HS-5 (cell line): ENCODE measurements at places on chromosomes 13 and 19.

DNA sequence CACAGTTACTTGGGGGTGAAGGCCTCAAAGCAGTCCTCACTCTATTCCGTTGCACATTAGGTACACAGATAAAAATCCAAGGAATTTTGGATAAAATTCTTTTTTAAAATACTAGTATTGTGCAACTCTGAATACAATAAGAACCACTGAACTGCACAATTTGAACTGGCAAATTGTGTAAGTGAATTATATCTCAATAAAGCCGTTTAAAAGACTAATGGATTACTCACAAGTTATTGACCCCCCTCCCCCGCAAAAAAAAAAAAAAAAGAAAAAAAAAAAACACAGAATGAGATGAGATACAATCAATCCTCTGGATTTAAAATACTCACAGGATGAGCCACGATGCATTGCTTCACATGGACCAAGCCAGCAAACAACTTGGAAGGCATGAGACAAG lies 86.4 kb downstream of the CRYL1 start:
- DNase-seq: no peak

DNA sequence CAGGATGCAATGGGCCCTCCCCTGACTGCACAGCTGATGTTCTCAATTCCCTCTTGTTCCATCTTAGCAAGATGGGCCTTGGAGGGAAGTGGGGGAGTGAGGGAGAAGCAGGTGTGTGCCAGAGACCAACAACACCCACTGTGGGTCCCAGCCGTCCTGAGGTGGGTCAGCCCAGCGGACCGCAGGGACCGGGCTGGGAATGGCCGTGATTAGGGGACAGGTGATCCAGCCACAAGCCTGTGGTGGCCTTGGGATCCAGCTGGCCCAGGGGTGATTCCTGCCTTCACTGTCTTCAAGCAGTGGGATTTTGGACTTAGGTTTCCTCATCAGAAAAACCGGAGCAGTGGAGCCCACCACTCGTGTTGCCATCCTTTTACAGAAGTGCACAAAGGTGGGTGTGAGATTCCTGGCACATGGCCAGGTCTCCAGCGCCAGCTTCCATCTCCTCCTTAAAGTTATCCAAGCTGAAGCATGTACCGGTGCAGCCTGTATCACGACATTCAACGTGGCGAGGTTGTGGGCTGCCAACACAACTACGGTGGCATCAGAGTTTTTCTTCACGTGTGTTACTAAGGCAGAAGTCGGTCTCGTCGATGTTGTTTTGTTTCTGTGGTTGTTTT lies 9.0 kb upstream of the ATP11A start:
- no peak for DNase-seq

DNA sequence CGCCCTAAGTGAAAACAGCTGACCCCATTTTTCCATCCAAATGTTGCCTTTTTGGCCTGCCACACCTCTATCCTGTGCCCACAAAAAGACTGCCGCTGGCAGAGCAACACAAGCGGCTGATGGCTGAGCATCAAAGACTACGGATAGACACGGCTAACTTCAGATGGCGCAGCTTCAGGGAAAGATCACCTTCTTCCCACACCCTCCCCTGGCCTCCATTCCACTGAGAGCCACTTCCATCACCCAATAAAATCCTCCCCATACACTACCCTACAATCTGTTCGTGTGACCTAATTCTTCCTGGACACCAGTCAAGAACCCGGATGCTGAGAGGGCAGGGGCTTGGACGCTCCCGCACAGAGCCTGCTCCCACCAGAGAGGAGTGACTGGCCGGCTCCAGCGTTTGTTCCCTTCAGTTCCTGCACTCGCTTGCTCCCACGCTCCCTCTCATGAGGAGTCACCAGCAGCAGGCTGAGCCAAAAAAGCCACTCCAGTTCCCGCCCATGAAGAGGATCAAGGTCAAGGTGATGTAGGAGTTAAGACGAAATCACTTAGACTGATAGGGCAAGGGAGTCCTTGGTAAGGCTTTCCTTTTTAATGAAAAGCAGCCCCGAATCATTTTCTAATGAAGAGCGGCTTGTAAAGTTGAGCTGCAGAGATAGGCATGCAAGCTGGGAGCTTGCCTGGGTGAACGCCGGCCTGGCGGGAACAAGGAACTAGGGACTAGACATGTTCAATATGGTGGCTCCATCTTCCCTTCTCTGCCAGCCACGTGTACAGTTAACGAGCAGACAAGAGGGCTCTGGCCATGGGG lies 35.7 kb downstream of the TSKS start:
- no peak for DNase-seq

DNA sequence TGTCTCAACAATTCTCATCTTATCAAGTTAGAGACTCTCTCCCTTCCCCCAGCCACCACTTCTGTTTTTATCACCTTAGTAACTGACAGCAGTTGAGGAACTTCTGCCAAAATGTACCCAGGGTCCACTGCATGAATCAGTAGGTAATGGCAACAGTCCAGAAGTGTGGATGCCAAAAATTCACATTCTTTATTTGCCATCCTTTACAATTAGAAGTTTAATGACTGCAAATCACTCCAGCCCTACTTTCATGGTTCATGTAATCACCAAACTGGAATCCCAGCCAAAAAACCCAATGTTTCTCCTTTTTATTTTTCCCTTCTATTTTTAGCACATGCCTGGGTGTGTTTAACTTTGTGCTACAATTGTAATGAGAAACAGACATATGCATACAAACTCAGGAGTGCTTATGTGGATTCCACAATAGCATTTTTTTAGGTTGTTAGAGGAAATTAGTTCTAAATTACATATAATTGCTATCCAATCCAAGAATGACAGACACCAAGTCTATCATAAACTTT lies 243.5 kb downstream of the RGCC start:
- peak; percentile 14 for DNase-seq

DNA sequence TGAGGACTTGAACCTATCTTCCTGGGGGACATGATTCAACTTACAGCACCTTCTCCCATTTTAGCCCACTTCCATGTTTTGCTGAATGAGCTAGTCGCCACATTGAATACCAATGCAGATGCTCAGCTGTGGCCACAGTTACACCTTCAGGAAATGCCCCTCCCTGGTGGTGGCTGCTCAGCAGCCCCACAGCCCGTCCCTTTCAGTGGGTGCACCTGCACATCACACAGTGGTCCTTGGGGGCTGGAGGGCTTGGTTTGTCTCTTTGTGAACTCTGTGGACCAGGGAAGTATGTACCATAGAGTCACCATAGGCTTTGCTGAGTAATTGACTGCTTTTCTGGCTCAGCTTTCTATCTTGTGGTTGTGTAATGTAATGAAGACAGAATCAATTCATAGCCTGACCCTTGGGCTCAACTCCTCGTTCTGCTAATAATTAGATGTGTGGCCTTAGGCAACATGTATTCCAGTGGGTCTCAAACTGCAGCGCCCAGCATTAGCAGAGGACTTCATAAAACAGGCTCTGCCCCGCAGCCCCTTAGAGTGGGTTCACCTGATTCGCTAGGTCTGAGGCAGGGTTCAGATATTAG lies 48.1 kb upstream of the FARP1 start:
- no peak for DNase-seq

DNA sequence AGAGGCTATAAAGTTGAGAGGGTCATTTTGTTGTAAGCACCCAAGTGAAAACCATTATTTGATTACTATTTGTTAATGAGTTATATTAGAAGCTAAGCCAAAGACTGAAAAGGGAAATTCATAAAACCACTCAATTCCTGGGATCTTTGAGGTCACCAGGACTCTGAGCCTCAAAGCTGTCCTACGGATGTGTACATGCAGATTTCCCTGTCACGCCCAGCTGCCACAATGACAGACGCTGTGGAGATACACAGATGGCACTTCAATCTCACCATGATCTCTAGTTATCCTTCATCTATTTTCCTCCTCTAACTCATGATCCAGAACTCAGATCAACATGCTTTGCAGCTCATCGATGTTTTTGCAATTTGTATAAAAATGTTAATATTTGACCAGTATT lies 403.5 kb upstream of the MIR17HG start:
- no peak for DNase-seq

DNA sequence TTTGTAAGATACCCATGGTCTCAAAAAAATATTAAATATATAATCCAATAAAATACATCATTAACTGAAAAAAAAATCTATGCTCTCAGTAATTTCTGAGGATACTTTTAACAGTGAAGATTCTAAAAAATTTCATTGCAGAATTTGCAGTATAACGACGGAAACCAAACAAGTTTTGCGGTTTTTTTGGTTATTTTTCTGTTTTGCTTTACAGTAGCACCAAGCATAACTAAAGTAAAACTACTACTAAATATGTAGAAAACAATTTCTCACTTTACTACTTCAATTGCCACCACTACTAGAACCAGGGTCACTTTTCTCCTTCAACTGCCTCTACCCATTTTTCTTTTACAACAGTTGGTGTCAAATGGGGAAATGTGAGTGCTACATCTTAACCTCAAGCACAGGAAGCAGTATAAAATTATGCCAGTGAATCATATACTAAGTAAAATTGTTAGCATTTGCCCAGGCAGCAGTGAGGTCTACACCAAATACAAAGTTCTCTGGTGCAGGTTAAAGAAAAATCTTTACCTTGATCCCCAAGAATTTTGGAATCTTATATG lies 24.1 kb downstream of the MICU2 start:
- no peak for DNase-seq

GRCh38 chr19:44908836-44909261 lies 3.3 kb downstream of the APOE start:
- no peak for DNase-seq

DNA sequence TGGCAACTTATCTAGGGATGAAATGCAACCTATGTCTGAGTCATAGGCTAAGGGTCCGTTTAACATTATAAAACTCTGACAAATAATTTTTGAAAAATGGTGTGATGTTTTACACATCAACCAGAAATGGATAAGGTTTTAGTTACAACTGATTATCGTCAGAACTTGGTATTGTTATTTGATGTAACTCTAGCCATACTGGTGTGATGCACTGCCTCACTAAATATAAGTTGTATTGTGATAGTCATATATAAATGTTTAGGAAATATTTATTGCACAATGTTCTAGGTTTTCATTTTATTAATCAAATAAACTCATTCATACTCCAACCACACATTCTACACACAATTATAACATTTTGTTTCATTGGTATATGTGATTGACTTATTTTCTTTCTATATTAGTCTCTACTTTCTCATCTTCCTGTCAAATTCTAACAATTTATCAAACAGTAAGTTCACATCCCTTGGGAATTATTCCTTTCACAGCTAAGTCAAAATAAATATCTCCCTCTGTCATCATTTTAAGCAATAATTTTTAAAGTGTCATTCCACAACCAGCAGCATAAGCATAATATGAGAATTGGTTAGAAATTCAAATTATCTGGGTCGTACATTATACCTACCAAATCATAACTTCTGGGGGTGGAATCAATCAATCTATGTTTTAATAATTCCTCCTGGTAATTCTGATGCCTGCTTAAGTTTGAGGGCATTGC lies 873.9 kb downstream of the SLITRK1 start:
- DNase-seq: no peak

DNA sequence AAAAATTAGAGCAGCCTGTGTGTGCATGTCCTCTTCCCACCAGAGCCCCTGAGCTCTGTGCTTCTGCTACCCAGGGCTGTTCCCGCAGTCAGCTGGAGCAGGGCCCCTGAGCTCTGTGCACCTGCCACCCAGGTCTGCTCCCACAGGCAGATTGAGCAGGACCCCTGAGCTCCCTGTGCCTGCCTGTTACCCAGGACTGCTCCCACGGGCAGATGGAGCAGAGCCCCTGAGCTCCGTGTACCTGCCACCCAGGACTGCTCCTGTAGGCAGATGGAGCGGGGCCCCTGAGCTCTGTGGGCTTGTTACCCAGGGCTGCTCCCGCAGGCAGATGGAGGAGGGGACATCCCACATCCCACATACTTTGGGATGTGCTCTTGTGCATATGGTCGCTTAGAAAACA lies 186.8 kb upstream of the SOX1 start:
- DNase-seq: no peak

DNA sequence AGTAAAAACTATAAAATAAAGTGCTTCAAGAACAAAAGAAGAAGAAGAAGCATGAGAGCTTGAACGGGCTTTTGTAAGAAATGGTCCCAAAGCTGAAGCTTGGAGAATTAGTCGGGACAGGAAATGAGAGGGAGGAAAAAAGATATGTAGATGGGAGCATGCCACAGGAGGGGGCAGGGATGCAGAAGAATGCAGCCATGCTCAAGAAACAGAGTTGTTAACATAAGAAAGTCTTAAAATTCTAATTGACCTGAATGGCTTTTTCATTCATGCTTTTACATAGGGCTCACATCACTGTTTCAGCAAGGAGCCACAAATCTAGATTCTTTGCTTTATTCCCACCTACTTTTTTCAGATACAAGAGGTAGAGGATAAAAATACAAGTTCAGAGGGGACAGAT lies 27.7 kb upstream of the NBEA start:
- DNase-seq: no peak

- no peak for DNase-seq
Observed at GRCh38 chr13:74372511-74372910, 238.3 kb upstream of the KLF12 start.

DNA sequence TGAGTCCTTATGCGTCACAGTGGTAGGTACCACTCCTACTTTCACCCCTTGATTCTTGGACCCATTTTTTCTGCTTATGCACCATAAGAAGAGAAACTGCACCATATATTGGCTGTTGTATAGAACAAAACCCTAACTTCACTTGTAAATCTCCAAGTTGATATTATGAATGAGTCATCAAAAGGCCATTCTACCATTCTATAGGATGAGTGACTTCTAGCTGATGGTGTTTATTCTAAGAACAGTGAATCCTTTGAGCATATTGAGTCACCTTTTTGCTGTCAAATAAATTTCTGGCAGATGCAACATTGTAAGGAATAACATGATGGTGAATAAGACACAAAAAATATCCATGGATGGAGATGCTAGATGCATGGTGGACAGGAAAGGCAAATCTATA lies 57.7 kb downstream of the POLR1D start:
- no peak for DNase-seq

DNA sequence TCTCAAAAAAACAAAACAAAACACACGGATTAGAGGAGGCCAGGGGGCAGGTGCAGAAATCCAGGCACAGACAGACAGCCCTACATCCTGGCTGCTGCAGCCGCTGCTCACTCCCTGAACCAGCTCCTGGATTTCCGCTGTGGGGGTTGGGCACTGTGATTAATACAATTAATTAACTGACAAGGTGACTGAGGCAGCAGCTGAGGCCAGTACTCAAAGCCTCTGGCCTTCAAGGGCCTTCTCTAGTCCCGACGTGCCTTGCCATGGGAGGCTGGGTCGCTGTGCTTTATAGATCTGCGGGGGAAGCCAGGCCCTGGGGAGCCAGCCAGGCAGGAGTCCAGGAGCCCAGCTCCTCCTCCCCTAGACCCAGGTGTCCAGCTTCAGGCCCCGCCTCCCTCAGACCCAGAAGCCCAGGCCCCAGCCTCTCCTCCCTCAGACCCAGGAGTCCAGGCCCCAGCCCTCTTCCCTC lies 4.6 kb downstream of the NECTIN2 start:
- DNase-seq: no peak

- DNase-seq: no peak
Observed at GRCh38 chr13:20125129-20125782, 35.6 kb downstream of the GJA3 start.
